ENCODE measurements at places on chromosomes 6 and 20.

DNA sequence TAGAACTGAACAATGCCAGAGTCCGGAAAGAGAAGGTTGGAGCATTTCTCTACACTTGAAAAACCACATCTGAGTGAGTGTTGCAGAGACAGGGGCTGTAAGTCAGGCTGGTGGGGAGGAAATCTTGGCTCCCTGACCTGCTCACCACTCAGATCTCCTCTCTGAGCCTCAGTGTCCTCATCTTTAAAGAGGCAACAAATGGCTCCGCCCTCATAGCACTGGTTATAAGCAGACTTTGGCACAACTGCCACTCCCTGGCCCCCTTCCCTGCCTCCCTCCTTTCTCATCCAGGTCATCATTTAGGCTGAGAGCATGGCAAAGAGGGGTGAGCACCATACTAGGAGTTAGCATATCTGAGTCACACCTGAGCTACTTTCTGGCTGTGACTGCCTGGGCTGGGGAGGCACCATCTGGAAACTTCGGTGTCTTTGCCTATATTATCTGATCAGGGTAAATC is 10.6 kb downstream of the SIRPG start:
- no peak for DNase-seq

DNA sequence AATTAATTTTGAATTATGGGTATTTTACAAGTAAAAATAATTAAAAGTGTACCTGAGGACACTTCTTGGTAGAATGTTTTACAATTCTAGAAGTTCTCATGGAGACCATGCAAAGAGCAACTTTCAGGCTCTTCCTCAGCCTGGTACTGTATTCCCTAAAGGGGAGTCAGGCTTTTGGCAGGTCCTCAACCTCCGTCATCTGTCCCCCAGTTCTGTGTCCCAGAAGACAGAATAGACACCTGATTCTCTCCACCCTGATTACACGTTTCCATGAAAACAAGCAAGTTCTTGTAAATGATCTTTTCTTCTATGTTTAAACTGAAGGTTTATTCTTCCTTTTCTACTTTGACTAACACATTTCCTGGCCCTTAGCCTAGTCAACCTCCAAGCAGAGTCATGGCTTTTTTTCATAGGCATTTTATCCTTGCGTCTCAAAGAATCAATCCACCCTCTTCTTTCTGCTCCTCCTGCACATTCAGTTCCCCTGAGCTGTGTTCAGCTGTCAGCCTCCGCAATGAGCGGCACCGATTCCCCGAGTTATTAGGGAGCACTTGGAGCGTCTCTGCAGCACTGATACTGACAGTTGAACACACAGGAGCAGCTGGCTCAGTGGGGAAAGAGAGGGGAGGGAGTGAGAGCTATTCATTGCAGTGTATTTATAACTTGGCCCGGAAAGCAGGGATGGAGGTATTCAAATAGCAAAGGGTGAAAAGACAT is 1082.4 kb upstream of the MAP3K7 start:
- no peak for DNase-seq

- DNase-seq = no peak
These were observed 131.2 kb downstream of the PLEKHG1 start for GRCh38 chr6:150730801-150731457.

- peak; percentile 53 for DNase-seq
These were observed 54.9 kb downstream of the MYH7B start for GRCh38 chr20:35010405-35011192.

DNA sequence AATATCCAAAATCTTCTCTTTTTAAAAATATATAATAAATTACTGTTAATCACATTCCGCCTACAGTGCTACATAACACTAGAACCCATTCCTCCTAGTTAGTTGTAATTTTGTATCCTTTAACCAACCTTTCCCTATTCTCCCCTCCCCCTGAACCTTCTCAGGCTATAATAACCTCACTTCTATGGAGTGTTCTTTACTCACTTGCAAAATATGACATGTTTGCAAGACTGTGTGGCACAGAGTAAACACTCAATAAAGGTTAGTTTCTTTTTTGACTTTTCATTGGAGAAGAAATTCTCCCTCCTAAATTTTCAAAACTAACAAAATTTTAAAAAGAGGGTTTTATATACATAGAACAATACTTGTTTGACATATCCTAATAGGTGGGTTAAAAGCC is 147.0 kb downstream of the FOXA2 start:
- DNase-seq = no peak

DNA sequence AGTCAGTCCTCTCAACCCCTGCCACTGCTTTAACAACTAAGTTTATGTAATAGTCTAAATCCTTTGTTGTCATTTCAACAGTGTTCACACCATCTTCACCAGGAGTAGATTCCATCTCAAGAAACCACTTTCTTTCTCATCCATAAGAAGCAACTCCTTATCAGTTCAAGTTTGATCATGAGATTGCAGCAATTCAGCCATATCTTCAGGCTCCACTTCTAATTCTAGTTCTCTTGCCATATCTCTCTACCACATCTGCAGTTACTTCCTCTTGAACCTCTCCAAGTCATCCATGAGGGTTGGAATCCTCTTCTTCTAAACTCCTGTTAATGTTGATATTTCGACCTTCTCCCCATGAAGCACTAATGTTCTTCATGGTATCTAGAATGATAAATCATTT is 57.9 kb upstream of the FOXO3 start:
- no peak for DNase-seq

- no peak for DNase-seq
These were observed 344.4 kb upstream of the RUNX2 start for GRCh38 chr6:44983467-44984365.

DNA sequence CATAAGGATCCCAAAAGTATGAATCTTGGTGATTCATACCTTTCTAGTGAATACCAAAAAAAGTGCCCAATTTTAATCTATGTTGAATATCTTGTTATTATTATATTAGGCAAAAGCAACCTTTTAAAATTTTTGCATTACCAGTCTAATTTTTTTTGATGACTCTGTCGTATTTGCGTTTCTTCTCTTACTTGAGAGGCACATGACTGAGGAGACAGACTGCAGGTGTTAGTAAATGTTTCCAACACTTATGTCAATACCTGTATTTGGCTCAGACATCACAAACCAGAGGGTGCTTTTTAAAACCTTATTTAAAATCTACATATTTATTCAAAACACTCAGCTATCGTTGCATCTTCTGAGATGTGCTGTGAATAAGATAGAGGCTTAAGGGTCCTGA is 27.1 kb downstream of the ID4 start:
- DNase-seq = no peak

- no peak for DNase-seq
These were observed 9.3 kb upstream of the SGK2 start for GRCh38 chr20:43549416-43550065.

- no peak for DNase-seq
These were observed 112.5 kb downstream of the FAM217A start for GRCh38 chr6:3966426-3966825.

- DNase-seq = peak; percentile 28
These were observed 39.8 kb downstream of the KIF25 start for GRCh38 chr6:168037242-168037641.

DNA sequence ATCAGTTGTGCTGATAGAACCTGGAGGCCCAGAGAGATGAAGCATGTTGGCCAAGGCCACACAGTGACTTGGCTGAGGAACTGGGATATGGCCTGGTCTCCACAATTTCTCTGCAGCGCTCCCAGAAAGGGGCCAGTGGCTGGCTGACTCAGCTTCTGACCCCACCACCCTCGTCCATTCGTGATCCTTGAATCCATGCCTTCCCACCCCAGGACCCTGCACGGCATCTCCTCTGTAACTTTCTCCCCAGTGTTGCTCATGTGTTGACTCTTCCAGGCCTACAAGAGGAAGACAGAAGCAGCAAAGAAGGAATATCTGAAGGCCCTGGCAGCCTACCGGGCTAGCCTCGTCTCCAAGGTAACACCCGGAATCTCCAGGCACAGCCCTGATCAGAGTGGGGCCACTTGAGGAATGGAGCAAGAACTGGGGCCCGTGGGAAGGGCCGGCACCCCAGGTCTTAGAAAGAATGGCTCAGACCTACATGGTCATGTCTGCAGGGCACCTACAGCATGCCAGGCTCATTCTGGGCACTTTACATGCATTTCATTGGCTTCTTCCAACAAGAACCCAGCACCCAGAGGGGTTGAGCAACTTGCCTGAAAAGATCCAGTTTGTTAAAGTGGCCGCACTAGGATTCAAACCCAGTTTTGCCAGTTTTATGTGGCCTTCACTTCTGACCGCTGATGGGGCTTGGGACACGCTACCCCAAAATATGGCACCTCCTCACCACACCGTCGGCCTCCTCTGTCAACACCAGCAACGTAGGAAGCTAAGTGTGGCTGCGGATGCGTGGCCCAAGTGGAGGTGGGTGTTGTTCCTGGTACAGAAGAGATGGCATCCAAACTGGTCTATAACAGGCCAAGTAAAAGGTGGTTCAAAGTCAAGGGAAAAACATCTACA is 122.2 kb downstream of the JPH2 start:
- DNase-seq = peak; percentile 76

- no peak for DNase-seq
These were observed 343 bp downstream of the SNAP91 start for GRCh38 chr6:83708546-83708969.

DNA sequence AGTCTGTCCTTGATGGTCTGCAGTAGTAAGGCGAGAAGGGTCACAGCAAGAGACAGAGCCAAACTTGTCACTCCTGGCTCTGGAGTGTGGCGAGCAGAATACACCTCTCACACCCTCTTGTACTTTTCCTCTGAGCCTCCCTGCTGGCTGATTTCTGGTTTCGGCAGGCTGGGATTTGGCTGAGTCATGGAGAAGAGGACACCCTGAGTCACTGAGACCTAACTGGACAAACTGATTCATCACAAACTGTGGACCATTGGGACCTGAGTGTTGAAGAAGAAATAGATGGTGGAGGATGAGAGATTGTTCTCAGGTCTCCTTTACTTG is 101.7 kb downstream of the F13A1 start:
- no peak for DNase-seq

GRCh38 chr20:45965169-45966002 is 6.6 kb downstream of the ZNF335 start:
- peak; percentile 82 for DNase-seq

DNA sequence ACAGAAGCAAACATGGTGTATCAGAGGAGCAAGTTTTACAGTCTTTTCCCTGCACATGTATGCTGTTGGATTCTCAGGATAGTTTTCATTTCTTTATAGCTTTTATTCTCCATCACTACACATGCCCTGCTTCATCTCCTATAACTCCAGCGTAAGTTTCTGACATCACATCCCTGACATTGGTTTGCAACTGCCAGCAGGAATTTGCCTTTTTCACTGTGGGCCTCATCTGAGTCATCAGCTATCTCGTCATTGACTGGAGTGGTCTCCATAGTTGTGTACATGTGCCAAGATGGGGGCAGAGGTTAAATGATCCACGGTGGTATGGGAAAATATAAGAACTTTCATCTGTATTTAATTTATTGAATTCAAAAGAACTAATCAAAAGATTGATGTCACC is 96.7 kb downstream of the SLX4IP start:
- no peak for DNase-seq

DNA sequence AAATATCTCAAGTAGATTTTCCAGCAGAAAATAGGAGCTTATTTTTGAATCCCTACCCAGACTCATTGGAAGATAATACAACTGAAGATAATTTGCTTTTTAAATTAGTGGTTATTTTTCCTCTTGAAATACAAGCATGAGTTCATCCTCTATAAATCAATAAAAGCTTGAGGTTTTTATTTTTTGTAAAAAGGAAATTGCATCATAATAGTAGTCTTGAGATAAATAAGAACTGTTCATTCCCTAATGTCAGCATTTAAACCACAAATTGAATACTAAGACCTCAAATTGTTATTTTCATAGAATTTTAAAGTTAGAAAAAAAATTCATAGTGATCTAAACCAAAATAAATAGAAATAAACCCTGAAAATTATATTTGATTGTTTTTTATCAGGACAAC is 719.1 kb downstream of the CD109 start:
- DNase-seq = no peak

DNA sequence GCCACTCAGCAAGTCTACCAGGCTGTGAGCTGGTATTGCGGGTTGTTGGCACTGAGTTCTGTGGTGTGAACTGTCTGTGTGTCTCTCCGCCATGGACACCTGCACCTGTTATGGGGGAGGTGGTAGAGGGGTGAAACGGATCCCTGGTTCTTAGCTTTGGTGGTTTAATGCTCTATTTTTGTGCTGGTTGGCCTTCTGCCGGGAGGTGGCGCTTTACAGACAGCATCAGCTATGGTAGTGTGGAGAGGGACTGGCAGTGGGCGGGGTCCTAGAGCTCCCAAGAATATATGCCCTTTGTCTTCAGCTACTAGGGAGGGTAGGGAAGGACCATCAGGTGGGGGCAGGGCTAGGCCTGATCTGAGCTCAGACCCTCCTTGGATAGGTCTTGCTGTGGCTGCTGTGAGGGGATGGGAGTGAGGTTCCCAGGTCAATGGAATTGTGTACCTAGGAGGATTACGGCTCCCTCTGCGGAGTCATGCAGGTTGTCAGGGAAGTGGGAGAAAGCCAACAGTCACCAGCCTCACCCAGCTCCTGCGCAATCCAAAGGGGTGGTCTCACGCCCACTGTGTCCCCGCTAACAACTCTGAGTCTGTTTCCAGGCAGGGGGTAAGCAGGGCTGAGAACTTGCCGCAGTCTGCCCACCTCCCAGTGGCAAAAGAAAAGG is 154.3 kb downstream of the CCDC170 start:
- DNase-seq = no peak

GRCh38 chr6:30893001-30893591 is 8.8 kb downstream of the DDR1 start:
- no peak for DNase-seq

DNA sequence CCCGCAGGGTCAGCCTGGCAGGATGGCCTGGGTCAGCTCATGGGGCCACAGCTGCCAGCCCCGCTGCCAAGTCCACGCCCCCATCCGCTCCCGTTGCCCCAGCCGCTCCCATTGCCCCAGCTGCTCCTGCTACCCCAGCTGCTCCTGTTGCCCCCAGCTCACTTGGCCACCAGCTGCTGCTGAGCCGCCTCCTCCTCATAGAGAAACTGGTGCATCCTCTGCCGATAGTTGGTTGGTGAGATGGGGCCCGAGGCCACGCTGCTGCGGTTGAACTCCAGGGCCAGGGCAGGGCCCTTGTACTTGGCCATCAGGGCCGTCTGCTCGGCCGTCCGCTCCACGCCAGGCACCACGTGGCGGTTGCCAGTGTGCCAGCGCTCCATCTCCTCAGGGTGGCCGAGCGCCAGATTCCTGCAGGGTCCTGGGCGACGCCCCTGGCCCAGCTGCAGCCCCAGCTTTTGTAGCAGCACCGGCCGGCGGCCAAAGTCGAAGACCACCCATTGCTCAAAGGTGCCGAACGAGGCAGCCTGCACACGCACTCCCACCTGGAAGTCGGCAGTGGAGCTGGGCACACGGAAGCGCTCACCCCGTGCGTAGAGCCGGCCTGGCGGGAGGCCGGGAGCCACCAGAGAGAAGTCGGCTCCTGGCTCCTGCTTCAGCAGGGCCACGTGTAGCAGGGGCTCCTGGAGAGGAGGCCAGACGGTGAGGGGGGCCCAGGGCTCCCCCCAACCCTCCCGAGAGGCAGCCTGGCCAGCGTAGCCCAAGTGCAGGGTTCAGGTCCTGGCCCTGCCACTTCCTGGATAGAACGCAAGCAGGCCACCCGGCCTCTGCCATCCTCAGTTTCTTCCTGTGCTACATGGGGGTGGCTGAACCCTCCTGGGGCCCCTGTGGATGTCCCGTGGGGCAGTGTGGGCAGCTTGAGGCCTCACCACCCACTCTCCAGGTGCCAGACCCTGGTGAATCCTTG is 4.8 kb downstream of the HELZ2 start:
- no peak for DNase-seq
